PC-9 (cell line): ENCODE measurements at places on chromosomes 4 and X. TPM values are rescaled to one million over a fixed set of nuclear protein-coding genes. Genes with fewer than 3 reads are reported as not detected.

- no peaks in the 10 kb centered on the region for H3K27me3 ChIP-seq
- H3K27ac ChIP-seq = no peak overlapping the region
- H3K4me3 ChIP-seq = no peak overlapping the region
- no peak for DNase-seq
- peaks cover 22% of the 10 kb centered on the region for H3K4me1 ChIP-seq
- no peaks in the 10 kb centered on the region for H3K36me3 ChIP-seq
Observed at GRCh38 chrX:134371133-134371532, 88.8 kb upstream of the HPRT1 start.

GRCh38 chrX:54182864-54183613, at the start of gene FAM120C:
TSS of gene FAM120C (minus strand) at chrX:54183254. CDS start at chrX:54183198, 56 bp downstream.
- peak; percentile 53 for DNase-seq
- peak within 1 kb of the TSS; percentile 73 for H3K27ac ChIP-seq
- H3K36me3 ChIP-seq = 0 out of 2 replicates have a peak, but pooled peaks cover 3% of the 10 kb centered on the region

Gene SPANXN4
- not detected in 2 replicates for total RNA-seq

Gene MRPL1
- total RNA-seq = 16.7 and 20.3 TPM in 2 replicates

GRCh38 chrX:17067534-17067933, 121.1 kb downstream of the REPS2 start:
- H3K27me3 ChIP-seq = no peaks in the 10 kb centered on the region
- H3K4me3 ChIP-seq = no peak overlapping the region
- no peak for DNase-seq
- H3K4me1 ChIP-seq = no peaks in the 10 kb centered on the region
- no peak overlapping the region for H3K27ac ChIP-seq
- no peaks in the 10 kb centered on the region for H3K36me3 ChIP-seq

Gene RNF128
- total RNA-seq = 0.17 TPM in 1 of 2 replicates, not detected in the other

DNA sequence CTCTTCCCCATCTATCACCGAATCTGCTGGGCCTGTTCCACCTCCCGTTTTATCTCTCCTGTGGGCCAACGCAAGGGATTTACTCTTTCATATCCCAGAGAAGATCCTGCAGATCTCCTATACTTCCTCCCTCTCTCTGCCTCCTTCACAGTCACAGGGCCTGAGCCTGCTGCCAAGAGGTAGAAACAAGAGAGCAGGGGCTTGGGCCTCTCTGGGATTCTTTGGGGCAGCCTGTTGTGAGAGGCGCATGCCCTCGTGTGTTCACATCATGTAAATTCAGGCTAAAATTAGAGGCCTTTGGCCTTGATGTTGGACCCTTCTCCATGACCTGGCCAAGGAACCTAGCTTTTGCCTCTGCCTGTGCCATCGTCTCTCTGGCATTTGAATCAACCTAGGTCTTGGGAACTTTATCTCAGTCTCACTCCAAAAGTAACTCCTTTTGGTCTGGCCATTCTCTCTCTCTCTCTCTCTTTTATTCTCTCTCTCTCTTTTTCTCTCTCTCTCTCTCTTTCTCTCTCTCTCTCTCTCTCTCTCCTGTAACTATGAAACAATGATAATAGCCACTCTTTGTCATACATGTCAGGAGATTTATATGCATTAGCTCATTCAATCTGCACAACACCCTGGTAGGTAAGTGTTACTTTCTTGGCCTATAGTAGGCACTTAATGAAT, 20.0 kb upstream of the EFNB1 start:
- H3K27ac ChIP-seq = no peak overlapping the region
- H3K27me3 ChIP-seq = no peaks in the 10 kb centered on the region
- no peak for DNase-seq
- no peaks in the 10 kb centered on the region for H3K4me1 ChIP-seq
- H3K36me3 ChIP-seq = no peaks in the 10 kb centered on the region
- H3K4me3 ChIP-seq = no peak overlapping the region
